RPMI7951 (cell line): ENCODE measurements at places on chromosomes 3 and 15. TPM values are rescaled to one million over a fixed set of nuclear protein-coding genes. Genes with fewer than 3 reads are reported as not detected.

DNA sequence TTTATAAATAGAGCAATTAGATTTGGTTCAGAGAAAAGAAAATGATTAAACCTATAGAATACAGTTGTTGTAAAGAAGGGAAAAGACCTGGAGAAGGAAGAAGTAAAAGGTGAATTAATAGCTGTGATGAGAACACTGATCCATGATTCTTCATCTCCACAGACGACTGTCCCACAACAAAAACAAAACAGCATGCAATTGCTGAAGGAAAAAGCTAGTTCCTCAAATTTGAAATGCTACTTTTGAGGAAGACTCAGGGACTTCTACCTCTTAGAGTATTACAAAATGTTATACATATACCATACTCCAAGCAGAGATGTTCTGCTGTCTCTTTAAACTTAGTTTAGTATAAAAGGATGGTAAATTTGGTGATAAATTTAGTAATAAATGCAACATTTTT is 21.5 kb downstream of the ALCAM start:
- DNase-seq: no peak

RARRES1 gene
- total RNA-seq: 3.7 and 4.0 TPM in 2 replicates

DNA sequence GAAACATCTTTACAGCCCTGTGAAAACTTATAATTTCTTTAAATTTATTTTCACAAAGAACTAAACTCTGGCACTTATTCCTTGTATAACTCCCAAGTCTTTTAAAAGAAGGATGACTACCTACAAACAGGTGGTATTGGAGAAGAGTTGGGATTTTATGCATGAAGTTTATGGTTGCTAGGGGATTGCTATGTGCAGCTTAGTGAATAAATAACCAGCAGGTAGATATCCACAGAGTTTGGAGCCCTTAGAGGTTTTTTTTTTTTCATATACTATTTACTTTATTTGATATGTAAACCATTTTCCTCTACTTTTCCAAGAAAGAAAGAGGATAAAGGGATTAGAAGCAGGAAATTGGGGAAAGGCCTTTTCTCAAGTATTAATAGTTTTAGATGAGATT is 91.5 kb downstream of the GPR156 start:
- no peak for DNase-seq

DNA sequence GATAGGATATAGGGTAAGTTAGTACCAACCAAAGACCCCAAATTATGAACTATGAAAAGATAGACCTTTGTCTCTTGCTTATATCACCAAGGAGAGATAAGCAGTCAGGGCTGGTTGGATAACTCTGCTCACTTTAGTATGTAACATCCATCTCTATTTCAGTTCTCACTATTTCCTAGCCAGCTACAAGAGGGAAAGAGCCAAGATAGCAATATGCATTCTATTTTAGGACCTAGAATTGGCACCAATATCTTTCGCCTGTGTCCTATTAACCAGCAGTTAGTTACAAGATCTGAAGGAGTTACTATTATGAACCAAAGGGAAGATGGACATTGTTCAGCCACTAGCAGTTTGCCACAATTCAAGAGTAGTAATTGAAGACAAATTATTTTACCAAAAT is 457.5 kb downstream of the NSUN3 start:
- no peak for DNase-seq

GRCh38 chr3:127491323-127491722 is 99.2 kb downstream of the TPRA1 start:
- DNase-seq: no peak

DNA sequence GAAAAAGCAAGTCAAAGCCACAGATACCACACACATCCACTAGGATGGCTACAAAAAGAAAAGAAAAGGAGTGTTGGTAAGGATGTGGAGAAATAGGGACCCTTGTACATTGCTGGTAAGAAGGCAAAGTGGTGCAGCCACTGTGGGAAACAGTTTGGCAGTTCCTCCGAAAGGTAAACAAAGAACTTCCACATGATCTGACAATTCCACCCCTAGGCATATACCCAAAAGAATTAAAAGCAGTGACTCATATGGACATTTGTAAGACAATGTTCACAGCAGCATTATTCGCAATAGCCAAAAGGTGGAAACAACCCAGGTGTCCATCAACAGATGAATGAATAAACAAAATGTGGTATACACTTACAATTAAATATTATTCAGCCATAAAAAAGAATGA is 22.2 kb upstream of the GMPPB start:
- peak; percentile 63 for DNase-seq

PSTPIP1 gene
- 0.29 TPM in 1 of 2 replicates, not detected in the other for total RNA-seq

DNA sequence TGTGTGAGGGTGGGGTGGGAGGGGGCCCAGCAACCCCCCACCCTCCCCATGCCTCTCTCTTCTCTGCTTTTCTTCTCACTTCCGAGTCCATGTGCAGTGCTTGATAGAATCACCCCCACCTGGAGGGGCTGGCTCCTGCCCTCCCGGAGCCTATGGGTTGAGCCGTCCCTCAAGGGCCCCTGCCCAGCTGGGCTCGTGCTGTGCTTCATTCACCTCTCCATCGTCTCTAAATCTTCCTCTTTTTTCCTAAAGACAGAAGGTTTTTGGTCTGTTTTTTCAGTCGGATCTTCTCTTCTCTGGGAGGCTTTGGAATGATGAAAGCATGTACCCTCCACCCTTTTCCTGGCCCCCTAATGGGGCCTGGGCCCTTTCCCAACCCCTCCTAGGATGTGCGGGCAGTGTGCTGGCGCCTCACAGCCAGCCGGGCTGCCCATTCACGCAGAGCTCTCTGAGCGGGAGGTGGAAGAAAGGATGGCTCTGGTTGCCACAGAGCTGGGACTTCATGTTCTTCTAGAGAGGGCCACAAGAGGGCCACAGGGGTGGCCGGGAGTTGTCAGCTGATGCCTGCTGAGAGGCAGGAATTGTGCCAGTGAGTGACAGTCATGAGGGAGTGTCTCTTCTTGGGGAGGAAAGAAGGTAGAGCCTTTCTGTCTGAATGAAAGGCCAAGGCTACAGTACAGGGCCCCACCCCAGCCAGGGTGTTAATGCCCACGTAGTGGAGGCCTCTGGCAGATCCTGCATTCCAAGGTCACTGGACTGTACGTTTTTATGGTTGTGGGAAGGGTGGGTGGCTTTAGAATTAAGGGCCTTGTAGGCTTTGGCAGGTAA is 8.1 kb downstream of the FAM131A start:
- peak; percentile 76 for DNase-seq

GRCh38 chr3:134312072-134312872 is 61.6 kb upstream of the RYK start:
- DNase-seq: no peak

RASL12 gene
- 0.39 and 0.48 TPM in 2 replicates for total RNA-seq

DNA sequence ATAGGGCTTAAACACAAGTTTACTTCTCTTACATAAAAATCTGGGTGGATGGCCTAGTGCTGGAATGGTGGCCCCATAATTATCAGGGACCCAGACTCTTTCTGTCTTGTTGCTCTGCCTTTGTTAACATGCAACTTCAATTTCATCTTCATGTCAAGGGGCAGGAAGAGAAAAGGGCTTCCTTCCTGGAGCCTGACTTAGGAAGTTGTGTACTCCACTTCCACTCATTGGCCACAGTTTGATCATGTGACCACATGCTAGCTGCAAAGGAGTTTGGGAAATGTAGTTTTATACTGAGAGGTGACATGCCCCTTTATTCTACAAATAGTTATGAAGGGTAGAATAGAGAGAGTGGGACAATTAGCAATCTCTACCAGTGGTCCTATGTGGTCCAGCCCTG is 39.3 kb downstream of the RHCG start:
- peak; percentile 47 for DNase-seq

GRCh38 chr3:189962466-189962865 is 158.2 kb downstream of the P3H2 start:
- no peak for DNase-seq

GNAT1 gene
- total RNA-seq: not detected in 2 replicates

DNA sequence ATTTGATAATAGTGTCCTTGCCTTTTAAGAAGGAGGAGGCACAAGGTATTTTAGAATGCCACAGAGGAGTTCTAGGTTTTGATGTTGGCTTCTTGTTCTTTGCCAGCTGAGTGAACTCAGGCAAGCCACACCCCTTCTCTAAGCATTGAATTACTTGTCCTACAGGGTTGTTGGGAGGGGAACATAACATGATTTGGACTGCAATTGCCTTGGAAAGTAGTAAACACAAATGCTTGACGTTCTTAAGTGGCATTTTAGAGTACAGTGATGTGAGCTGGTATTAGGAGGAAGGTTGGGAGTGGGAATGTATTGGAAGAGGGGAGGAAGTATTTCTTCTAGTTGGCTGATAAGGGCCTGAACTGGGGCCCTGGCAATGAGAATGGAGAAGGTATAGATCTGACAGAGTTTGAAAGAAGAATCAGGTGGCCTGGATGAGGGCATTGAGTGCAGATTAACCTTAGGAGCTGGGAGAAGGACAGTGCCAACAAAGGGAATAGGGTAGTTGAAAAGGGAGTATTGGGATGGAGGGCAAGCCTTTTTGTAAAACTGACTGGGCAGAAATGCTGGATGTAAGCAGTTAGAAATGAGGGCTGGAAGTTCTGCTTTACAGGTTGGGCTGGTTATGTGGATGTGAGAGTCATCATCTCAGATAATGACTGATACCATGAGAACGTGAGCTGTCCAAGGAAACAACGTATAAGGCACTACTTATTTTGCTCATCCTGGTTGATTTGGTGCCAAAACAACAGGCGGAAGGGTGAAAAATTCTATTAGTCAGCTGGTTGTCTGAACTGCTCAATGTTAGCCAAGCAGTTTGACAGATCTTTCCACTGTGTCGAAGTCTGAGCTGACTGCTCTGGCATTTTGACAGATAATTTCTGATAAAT is 16.7 kb downstream of the KAT2B start:
- peak; percentile 80 for DNase-seq

DNA sequence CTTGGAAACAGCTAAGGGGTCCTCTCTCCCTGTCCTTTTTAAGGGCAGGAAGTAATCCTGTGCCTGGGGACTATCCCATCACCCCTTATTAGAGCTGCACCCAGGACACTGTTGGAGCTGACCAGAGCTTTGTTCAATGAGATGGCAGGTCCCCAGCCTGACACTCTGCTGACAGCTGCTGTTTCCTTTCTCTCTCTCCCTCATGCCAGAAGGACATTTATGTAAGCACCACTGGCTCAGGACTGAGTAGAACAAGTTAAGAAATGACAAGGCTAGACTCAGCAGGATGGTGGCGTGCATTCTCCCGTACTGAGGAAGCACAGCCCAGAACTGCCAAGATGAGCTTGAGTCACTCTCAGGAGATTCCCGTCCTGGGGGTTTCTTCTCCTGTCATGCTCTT is 17.3 kb downstream of the GJD2 start:
- DNase-seq: peak; percentile 11

CDHR4 gene
- not detected in 2 replicates for total RNA-seq

DNA sequence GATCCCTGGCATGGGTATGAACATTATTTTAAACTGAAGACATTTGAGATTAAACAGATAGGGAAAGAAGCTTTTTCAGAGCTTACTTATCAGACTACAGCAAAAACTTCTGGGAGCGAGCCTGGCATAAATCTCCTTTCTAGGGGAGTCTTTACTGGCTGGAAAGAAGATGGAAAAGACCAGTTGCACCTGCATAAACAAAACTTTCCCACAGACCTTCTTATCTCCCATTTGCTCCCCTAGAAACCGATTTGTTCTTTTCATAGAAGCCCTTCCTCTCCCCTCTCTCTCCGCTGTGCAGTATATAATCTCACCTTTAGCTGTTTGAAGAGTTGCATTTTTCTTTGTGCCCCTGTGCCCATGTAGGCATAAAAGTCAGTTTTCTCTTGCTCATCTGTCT is 93.2 kb downstream of the CHRNA7 start:
- DNase-seq: no peak

DNA sequence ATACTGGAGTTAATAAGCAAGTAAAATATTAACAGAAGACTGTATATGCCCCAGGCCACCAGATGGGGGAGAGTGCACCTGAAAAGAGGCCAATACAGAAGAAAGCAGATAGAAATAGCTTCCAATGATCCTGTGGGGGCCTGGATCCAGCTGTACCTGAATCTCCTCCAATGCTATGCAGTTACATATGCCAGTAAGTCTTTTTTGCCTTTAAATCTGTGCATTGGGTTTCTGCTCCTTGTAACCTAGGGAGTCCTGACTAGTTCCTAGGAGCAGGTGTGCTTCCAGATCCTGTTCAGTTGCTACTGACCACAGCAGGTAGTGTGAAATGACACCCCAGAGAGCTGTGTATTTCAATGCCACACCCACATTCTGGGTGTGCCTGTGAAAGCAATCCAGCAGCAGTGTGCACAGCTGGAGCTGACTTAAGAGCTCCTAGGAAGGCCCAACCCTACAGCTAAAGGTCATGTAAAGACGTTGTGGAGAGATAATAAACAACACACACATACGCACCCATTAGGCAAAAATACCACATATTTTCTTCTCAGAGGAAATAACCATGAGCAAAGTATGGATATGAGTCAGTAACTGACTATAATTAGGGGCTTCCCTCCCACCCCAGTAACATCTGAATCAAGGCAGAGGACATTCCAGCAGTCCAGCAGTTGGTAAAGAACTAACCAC is 62.2 kb upstream of the AKAP13 start:
- DNase-seq: peak; percentile 98

FAIM gene
- total RNA-seq: 47.0 and 48.6 TPM in 2 replicates

LSMEM2 gene
- total RNA-seq: not detected in 2 replicates

DNA sequence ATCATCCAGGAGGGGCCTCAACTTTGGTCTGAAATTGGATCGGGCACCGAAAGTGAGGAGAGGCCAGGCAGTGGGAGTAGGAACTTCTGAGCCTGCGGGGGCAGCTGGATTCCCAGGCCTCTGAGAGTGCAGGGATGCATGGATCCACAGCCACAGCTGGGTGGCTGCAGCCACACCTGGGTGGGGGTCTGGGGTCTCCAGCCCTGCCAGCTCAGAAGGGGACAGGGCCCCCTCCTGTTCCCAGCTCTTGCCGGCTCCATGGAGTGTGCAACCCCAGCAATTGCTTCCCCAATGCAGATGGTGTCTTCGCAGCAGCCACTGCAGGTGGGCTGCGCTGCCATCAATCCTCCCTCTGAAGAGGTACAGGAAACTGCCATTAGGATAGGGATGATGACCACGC is 123.7 kb downstream of the BCHE start:
- DNase-seq: no peak

- no peak for DNase-seq
Measured at GRCh38 chr3:51283421-51283820, 101.7 kb upstream of the MANF start.

MFN1 gene
- 54.7 and 76.3 TPM in 2 replicates for total RNA-seq

DNA sequence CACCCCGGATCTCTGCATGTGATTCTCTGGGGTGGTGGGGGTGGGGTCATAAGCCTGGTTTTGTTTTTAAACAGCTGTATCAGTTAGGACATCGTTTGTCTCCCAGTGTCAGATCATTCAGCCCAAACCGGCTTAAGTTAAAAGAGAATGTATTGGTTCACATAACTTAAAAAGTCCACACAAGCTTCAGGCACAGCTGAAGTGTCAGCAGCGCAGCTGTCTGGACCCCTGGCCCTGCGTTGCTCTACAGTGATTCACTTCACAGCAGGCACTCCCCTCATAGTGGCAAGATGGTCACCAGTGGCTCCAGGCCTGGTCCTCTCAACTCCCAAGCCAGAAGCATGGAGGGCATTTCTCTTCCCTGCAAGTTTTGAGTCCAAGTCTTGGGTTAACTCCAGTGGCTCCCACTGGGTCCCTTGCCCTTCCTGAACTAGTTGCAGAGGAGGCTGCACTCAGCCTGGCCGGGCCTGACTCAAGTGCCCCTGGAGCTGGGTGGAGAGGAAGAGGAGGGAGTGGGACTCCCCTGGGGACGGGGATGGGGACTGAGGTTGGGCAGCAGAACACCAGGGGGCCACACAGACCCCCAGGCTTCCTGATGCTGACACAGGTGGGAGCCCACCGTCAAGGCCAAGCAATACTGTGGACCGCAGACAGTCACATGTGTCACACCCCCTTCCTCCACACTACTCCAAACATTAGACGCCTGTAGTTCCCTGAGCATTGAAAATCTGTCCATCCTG is 28.9 kb upstream of the GP9 start:
- no peak for DNase-seq

GRCh38 chr3:38331257-38332022 is 15.1 kb upstream of the XYLB start:
- DNase-seq: no peak
